CD14-positive monocyte (primary cell): ENCODE measurements at places on chromosomes 1 and 21.
A peak's percentile ranks its signal among the peaks of the same experiment; 100 is the strongest.

DNA sequence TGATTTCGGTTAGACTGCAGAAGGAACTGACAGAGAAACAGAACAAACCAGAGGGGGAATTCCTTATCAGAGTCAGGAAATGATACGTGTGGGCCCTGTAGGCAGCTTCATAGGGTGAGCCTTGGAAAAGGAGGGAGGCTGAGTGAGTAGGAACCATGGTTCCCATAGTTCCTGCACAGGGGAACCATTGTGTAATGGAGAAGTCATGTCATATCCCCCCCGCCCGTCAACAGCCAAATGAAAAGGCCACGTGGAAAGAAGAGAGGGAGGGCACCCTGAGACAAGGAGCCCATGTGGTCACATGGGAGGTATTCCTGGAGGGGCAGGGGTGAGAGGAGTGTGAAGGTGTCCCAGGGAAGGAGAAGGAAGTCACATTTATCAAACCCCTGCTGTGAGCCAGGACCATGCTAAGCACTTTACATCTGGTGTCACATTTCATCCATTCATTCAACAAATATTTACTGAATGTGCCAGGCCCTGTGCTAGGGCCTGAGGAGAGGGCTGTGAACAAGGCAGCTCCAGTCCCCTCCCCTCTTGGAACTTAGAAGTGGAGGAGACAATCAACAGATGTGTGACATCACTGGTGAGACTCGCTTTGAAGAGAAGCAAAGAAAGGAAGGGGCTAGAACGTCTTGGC is 15.7 kb upstream of the FGR start:
- DNase-seq = peak; percentile 82
- peak overlapping the region; percentile 65 for H3K27ac ChIP-seq
- peaks cover 36% of the 10 kb centered on the region for H3K4me1 ChIP-seq
- no peak overlapping the region for H3K4me3 ChIP-seq
- no peaks in the 10 kb centered on the region for H3K36me3 ChIP-seq

DNA sequence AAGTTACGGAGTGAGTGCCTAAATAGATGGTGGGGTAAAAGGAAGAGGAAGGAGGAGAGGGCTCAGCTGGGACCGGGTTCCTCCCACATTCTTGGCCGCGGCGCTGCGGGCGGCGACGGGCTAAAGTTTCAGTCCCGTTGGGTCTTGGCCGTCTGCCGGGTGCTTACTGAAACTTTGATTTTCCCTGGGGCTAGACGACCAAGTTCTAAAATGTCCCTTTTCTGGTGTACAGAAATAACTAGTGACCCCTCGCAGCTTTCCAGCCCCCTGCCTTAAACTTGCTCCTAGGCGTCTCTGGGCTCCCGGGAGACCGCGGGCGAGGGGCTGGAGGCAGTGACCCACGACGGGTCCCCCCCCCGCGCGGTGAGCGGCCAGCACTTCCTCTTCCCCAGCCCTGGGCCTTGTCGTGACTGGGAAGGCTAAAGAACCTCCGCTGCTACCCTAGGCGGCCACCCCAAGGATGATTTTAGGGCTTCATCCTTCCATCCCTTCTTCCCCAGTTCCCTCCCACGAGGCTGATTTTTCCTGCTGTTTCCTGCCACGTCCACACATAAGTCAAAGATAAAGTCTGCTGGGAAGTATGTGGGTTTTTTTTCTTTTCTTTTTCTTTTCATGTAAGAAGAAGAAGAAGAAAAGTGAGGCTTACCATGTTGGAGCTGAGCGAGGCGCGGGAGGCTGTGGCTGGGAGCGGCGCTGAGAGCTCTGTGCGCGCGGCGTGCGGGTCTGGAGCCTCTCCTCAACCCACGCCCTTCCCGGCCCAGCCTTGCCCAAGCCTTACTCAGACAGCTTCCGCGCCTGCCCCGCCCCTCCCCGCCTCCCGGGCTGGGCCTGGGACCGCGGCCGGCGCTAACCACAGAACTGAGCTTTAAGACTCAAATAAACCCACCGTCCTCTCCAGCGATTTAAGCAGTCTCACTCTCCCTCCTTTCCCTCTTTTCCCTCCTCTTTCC is at the start of gene S100A11:
S100A11 (minus strand) TSS at position 738 of the 950 bp plus-strand sequence; CDS start at position 649, 89 bp downstream.
- peaks cover 86% of the 10 kb centered on the region for H3K4me1 ChIP-seq
- H3K36me3 ChIP-seq = peaks cover 36% of the 10 kb centered on the region
- DNase-seq = peak; percentile 91
- H3K4me3 ChIP-seq = peak within 1 kb of the TSS; percentile 95

GRCh38 chr1:160768295-160768657 is 27.7 kb upstream of the LY9 start:
- peaks cover 24% of the 10 kb centered on the region for H3K4me1 ChIP-seq
- no peaks in the 10 kb centered on the region for H3K27me3 ChIP-seq
- H3K27ac ChIP-seq = peak overlapping the region; percentile 75
- peak; percentile 84 for DNase-seq

GRCh38 chr1:94305704-94306103 is 68.3 kb upstream of the ARHGAP29 start:
- no peaks in the 10 kb centered on the region for H3K36me3 ChIP-seq

- H3K4me1 ChIP-seq = peaks cover 5% of the 10 kb centered on the region
- DNase-seq = peak; percentile 7
- no peak overlapping the region for H3K4me3 ChIP-seq
- peaks cover 26% of the 10 kb centered on the region for H3K36me3 ChIP-seq
Measured at GRCh38 chr1:226627924-226628611, 79.5 kb downstream of the STUM start.

GRCh38 chr1:156001021-156001661 is 19.6 kb downstream of the SSR2 start:
- H3K27ac ChIP-seq = no peak overlapping the region
- no peaks in the 10 kb centered on the region for H3K27me3 ChIP-seq
- H3K4me1 ChIP-seq = peaks cover 5% of the 10 kb centered on the region
- no peaks in the 10 kb centered on the region for H3K36me3 ChIP-seq
- DNase-seq = no peak

DNA sequence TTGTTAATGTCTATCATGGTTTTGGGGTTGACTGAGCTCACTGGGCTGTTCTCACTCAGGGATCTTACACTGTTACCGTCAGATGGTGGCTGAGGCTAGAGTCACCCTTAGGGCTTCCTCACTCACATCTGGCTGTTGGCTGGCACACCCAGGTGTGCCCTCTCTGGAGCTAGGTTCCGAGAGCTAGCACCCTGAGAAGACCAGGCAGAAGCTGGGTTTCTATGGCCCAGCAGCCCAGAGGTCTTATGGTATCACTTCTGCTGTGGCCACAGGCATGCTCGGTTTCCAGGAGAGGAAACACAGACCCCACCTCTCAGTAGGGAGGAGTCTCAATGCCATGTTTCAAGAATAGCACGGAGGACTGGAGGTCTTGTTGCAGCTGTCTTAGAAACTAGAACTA is 20.7 kb upstream of the KIF1B start:
- no peaks in the 10 kb centered on the region for H3K27me3 ChIP-seq
- no peak overlapping the region for H3K4me3 ChIP-seq
- H3K36me3 ChIP-seq = no peaks in the 10 kb centered on the region
- H3K4me1 ChIP-seq = no peaks in the 10 kb centered on the region
- no peak for DNase-seq

- no peaks in the 10 kb centered on the region for H3K36me3 ChIP-seq
- H3K27ac ChIP-seq = no peak overlapping the region
- no peaks in the 10 kb centered on the region for H3K4me1 ChIP-seq
- H3K4me3 ChIP-seq = no peak overlapping the region
- no peaks in the 10 kb centered on the region for H3K27me3 ChIP-seq
Measured at GRCh38 chr1:154533952-154534844, 24.3 kb downstream of the UBE2Q1 start.

DNA sequence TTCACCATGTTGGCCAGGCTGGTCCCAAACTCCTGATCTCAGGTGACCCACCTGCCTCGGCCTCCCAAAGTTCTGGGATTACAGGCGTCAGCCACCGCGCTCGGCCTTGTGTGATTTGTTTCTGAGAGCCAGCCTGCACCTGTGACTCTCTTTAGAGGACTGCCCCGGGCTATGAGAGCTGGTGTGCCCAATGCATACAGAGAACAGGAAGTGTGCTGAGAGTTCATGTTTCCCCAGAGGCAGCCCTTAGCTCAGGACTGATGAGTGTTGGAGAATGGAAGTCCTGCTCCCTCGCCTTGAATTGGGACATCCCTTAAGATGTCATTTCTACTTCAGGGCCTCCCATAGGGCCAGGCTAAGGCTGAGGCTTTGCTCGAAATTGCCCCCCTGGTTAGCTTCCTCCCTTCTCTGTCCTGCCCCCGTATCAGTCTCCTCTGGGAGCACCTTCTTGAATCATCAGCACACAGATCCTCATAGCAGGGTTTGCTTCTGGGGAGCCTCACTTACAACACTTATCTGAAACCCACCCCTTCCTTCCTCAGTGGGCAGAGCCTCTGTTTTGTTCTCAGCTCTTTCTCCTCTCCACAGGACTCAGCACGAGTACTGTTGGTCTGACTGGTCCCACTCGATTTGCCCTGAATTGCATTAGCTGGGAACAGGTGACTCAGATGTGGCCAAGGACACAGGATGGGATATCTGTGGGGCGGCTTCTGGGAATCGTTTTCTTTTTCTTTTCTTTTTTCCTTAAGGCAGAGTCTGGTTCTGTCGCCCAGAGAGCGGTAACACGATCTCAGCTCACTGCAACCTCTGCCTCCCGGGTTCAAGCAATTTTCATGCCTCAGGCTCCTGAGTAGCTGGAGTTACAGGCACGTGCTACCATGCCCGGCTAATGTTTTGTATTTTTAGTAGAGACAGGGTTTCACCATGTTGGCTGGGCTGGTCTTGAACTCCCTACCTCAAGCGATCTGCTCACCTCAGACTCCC is 80.1 kb downstream of the UBIAD1 start:
- H3K36me3 ChIP-seq = no peaks in the 10 kb centered on the region
- H3K27me3 ChIP-seq = no peaks in the 10 kb centered on the region
- H3K4me1 ChIP-seq = no peaks in the 10 kb centered on the region
- no peak overlapping the region for H3K27ac ChIP-seq
- DNase-seq = no peak
- H3K4me3 ChIP-seq = no peak overlapping the region

DNA sequence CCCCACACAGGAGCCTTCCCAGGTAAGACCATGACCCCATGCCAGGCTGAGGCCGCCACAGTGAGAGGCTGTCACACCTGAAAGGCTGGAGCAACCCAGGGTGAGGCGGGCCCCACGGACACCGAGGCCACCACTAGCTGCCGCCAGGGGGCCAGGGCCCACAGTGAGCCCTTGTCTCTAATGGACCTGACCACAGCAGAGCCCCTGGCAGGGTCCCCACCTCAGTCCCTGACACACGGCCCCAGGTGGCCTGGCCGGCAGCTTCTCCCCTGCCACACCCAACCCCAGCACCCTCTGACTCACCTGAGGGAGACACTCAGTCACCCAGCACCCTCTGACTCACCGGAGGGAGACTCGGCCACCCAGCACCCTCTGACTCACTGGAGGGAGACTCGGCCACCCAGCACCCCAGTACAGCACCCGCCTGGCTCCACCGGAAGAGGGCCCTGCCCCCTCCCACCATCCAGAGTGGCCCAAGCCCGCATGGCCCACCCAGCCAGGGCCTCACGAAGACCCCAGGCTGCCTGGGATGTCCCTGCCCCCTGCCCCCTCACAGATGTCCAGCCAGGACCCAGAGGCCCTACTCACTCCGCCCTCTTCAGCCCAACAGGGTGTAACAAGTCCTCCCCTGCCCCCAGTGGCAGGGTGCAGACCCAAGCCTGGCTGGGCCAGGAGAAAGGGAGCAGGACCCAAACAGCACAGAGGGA is 4.4 kb downstream of the DVL1 start:
- H3K4me1 ChIP-seq = peaks cover 17% of the 10 kb centered on the region
- no peak overlapping the region for H3K27ac ChIP-seq
- no peak overlapping the region for H3K4me3 ChIP-seq
- H3K27me3 ChIP-seq = no peaks in the 10 kb centered on the region
- peak; percentile 70 for DNase-seq

DNA sequence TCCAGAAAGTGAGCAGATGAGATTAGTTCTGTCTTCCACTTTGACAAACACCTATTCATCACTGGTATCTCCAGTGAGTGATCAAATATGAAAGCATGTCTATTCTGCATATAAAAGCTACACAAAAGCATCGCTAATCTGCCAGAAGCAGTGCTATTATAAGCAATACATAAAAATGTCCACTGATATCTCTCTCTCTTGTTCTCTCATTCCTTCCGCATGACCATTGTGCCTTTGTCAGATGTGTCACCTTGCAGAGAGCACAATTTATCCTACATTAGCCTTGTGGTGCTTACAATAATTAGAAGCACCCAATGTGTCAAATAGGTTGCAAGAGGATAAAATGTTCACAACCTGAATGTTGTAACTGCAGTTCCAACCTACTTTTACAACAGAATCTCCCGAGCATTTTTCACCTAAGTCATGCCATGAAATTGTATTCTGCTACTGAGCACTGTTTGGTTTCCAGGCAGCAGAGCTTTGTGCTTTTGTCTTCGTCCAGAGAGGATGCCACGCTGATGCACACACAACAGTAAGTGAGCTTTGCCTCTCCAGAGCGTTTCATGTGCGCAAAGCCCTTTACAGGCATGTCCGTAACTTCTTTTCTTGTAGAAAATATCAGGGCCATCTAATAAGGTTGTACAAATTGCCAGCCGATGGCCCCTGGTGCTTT is 198.7 kb upstream of the PLD5 start:
- no peak overlapping the region for H3K4me3 ChIP-seq
- no peaks in the 10 kb centered on the region for H3K27me3 ChIP-seq
- H3K27ac ChIP-seq = no peak overlapping the region
- no peaks in the 10 kb centered on the region for H3K4me1 ChIP-seq
- no peak for DNase-seq

GRCh38 chr1:77100875-77101274 is 118.4 kb downstream of the PIGK start:
- no peaks in the 10 kb centered on the region for H3K27me3 ChIP-seq
- no peak for DNase-seq
- no peaks in the 10 kb centered on the region for H3K4me1 ChIP-seq

GRCh38 chr1:910311-910880 is 13.3 kb upstream of the SAMD11 start:
- DNase-seq = no peak
- H3K4me3 ChIP-seq = no peak overlapping the region
- no peak overlapping the region for H3K27ac ChIP-seq
- H3K4me1 ChIP-seq = peaks cover 16% of the 10 kb centered on the region

- no peak overlapping the region for H3K4me3 ChIP-seq
- H3K4me1 ChIP-seq = no peaks in the 10 kb centered on the region
- no peaks in the 10 kb centered on the region for H3K36me3 ChIP-seq
- H3K27ac ChIP-seq = no peak overlapping the region
- no peak for DNase-seq
Measured at GRCh38 chr1:90043586-90043985, 48.7 kb downstream of the ZNF326 start.
